Gastroesophageal sphincter (tissue), 4 donors: ENCODE measurements at places on chromosomes 16 and 17. TPM values are rescaled to one million over a fixed set of nuclear protein-coding genes. Genes with fewer than 3 reads are reported as not detected.

The TBC1D3E gene
- total RNA-seq, result not detected

The C16orf54 gene
- 2.7 TPM for total RNA-seq

The PRSS33 gene
- total RNA-seq, result not detected

The EVPLL gene
- total RNA-seq, result not detected

The GAS2L2 gene
- total RNA-seq, result not detected

The KRTAP4-1 gene
- total RNA-seq, result not detected

The CA5A gene
- total RNA-seq, result not detected
